NCI-H1417 treated with DMSO at 0.1 percent for 48 hours (cell line): ENCODE measurements at places on chromosomes 12 and 14.

DNA sequence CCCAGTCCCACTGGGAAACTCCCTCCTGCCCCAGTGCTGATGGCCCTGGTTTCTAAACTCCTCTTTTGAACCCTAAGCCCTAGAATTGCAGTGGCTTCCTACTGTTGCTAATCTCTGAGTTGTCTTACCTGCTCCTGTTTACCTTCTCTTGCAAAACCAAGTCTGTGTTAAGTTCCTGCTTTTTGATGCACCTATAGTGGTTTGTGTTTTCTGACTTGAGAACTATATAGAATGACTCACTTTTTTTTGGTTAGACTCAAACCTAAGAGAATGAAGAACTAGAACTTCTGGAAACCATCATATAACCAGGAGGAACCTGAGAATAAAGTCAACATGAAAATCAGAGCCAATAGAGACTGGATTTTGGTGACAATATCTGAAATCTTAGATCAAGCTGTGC, 5.5 kb upstream of the GAS2L3 start:
- DNase-seq = no peak

GRCh38 chr12:91074851-91075250, 17.0 kb upstream of the KERA start:
- DNase-seq = no peak

- DNase-seq = no peak
Measured at GRCh38 chr14:81682701-81683100, 149.0 kb upstream of the SEL1L start.

- DNase-seq = no peak
Measured at GRCh38 chr12:97259098-97259497, 203.5 kb upstream of the RMST start.

- no peak for DNase-seq
Measured at GRCh38 chr14:25267186-25267585, 217.2 kb upstream of the STXBP6 start.

DNA sequence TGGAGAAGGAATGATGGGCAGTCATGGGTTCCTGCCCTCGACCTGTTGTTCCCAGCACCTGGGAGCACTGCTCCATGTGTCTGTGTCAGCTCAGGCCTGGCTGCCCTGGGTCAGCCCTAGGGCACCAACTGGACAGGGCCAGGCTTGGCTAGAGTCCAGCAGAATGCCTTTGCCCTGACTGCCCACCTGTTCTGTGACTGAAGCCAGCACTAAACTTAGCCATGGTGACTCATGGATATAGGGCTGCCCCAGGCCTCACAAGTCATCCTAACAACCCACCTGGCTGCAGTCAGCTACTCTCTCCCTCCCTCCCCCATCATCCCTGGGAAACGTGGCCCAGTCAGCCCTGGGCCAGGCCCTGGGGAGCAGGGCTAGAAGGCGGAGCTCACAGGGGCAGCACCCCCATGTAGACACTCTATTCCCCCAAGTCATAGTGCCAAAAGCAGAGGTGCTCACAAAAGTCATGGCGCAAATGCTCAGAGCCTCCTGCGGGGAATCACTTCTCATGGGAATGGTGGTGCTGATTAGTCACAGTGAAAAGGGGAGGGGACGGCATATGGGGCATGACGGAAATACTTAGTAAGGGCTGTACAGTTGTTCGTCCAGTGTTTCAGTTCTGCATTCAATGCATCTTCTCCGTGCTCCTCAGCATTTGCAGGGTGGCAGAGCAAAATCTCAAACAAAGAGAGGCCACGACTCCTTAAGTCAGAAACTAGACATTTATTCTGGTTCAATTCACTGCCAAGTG, 52.0 kb upstream of the NTF3 start:
- no peak for DNase-seq

- no peak for DNase-seq
Measured at GRCh38 chr12:89185889-89186288, 166.4 kb downstream of the DUSP6 start.

GRCh38 chr14:100834082-100834793, 8.3 kb downstream of the MEG3 start:
- no peak for DNase-seq
